ENCODE measurements at places on chromosomes 5 and 9.

- DNase-seq, result no peak
Measured at GRCh38 chr5:132074772-132075718, 1.5 kb downstream of the CSF2 start.

- DNase-seq, result peak; percentile 59
Measured at GRCh38 chr5:76473661-76474060, 70.6 kb downstream of the IQGAP2 start.

DNA sequence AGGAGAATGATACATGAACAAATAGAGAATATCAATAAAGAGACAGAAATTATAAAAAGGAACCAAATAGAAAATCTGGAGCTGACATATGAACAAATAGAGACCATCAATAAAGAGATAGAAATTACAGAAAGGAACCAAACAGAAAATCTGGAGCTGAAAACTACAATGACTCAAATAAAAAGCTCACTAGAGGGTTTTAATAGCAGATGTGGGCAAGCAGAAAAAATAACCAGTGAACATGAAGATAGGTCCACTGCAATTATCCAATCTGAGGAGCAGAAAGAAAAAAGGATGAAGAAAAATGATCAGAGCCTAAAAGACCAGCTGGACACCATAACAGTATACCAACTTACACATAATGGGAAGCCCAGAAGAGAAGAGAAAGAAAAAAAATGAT lies 353.7 kb downstream of the ARL15 start:
- DNase-seq, result no peak

DNA sequence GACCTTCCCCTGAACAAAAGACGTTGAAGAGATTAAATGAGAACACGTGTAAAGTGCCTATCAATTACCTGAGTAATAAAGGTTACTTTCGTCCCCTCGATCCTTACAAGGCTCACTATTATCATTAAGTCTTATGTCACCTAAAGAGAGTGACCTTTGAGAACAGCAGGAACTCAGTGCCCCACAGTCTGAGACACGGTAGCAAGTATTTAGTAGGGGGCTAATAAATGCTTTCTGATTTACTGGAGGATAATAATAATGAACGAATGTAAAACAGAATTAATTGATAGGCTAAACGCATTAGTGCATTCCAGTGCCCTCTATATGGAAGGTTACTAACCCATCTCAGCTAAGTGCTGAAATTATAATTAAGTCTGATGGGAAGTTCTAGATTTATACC lies 199.9 kb downstream of the FBXL17 start:
- no peak for DNase-seq

GRCh38 chr9:136713550-136713949 lies 1.2 kb downstream of the DIPK1B start:
- no peak for DNase-seq

GRCh38 chr5:99191206-99191745 lies 262.5 kb upstream of the CHD1 start:
- no peak for DNase-seq

GRCh38 chr5:175745210-175745609 lies 87.3 kb downstream of the HRH2 start:
- no peak for DNase-seq

GRCh38 chr5:127705120-127705892 lies 2.1 kb downstream of the CCDC192 start:
- DNase-seq, result no peak

DNA sequence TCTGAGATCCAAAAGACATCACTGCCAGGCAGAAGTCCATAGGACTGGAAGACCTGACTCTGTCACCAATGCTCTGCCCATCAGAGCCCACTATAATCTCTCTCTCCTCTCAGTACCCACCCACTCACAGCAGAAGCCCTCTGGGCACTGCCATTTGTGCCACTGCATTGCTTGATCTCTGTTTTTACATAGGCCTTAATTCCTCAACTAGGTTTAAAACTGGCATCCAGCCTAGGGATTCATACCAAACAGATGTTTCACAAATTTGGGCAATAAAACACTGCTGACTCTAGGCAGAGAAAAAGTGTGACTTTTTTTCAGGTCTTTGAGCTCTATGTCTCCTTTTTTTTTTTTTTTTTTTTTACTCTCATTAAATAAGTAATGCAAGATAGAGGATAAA lies 91.1 kb upstream of the RANBP3L start:
- no peak for DNase-seq

DNA sequence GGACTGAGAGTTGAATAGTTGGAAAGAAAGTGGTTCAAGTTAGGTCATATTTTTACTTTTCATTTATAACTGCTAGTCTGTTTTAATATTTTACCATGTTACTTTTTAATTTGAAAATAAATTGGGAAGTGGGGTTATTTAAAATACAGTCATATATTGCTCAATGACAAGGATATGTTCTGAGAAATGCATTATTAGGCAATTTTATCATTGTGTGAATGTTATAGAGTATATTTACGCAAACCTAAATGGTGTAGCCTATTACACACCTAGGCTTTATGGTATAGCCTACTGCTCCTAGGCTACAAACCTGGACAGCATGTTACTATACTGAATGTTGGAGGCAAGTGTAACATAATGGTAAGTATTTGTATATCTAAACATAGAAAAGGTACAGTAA lies 5.2 kb downstream of the CCDC152 start:
- DNase-seq, result no peak

Data from activated gamma-delta T cell treated with Interleukin-2 at 50 U/mL for 16 hours (primary cell).